ENCODE measurements at places on chromosomes 13 and 19.

GRCh38 chr13:51950722-51951121 is 60.5 kb downstream of the ATP7B start:
- DNase-seq: no peak

DNA sequence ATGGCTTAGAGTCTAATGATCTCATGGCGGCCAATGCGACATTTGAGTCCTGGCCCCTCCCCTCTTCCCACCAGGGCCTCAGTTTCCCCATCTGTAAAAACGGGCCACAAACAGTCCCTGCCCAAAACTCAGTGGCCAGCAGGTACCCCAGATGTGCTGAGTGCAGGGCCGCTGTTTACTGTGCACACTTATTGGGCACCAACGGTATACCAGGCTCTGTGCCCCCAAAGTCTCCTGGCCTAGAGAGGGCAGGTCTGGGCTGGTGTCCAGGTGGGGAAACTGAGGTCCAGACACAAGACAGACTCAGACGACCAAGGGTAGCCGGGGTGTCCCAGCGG is 23.6 kb upstream of the WDR18 start:
- no peak for DNase-seq

DNA sequence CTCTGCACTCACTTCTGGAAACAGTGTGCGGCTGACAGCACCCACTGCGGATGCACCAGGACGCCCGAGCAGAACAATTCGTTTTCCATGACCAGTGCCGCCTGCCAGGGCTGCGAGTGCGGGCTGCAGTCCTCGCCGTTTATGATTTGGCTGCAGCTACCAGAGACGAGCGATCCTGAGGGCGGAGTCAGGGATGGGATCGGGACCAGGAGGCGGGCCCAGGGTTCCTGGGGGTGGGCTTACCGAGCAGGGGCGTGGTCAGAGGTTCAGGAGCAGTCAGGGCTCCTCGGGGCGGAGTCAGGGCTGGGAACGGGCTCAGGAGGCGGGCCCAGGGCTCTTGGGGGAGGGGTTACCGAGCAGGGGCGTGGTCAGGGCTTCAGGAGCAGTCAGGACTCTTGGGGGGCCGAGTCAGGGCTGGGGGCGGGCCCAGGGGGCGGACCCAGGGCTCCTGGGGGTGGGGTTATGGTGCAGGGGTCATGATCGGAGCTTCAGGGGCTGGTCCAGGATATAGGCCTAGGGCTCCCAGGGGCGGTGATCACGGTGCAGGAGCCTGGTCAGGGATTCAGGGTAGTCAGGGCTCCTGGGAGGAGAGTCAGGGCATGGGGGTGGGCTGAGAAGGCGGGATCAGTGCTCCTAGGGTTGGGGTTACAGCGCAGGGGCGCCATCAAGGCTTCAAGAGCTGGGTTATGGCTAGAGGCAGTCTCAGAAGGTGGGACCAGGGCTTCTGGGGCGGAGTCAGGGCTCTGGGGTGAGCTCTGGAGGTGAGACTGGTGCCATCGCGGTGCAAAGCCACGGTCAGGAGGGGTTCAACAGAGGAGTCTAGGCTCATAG is 1.7 kb downstream of the KLK4 start:
- peak; percentile 7 for DNase-seq

DNA sequence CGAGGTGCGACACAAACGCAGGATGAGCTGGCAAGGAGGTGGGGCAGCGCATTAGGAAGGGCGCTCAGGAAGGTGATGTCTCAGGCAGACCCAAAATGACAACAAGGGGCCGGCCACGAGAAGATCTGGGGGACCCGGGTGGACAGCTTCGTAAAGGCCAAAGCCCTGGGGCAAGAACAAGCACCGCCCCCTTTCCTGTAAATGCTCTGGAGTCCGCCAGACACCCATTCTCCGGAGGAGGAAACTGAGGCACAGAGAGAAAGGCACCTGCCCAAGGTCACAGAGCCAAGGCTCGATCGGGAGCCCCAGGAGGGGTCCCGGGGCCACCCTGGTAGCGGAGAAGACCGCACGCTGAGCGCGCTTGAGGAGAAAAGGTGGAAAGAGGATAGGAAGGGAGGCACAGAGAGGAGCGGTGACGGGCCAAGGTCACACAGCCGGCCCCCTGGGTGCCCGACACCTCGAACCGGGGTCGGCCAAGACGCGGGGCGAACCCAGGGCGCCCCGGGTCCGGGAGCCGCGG is 571 bp downstream of the SAFB2 start:
- DNase-seq: no peak

GRCh38 chr19:46634656-46635218 is 1.3 kb downstream of the GNG8 start:
- DNase-seq: peak; percentile 90

GRCh38 chr13:105670179-105670990 is 865.1 kb downstream of the EFNB2 start:
- DNase-seq: no peak

DNA sequence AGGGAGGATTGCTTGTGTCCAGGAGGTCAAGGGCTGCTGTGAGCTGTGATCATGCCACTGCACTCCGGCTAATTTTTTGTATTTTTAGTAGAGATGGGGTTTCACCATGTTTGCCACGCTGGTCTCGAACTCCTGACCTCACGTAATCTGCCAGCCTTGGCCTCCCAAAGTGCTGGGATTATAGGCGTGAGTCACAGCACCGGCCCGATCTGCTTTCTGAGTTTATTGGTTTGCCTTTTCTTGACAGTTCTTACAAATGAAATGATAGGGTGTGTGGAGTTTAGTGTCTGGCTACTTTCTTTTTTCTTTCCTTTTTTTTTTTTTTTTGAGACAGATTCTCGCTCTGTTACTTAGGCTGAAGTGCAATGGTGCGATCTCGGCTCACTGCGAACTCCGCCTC is 848 bp downstream of the C19orf44 start:
- DNase-seq: no peak

Measured in NCI-H1105 (cell line).